ENCODE measurements at places on chromosomes 6 and 20.

GRCh38 chr20:44633187-44633810 is 18.2 kb downstream of the ADA start:
- DNase-seq: no peak

DNA sequence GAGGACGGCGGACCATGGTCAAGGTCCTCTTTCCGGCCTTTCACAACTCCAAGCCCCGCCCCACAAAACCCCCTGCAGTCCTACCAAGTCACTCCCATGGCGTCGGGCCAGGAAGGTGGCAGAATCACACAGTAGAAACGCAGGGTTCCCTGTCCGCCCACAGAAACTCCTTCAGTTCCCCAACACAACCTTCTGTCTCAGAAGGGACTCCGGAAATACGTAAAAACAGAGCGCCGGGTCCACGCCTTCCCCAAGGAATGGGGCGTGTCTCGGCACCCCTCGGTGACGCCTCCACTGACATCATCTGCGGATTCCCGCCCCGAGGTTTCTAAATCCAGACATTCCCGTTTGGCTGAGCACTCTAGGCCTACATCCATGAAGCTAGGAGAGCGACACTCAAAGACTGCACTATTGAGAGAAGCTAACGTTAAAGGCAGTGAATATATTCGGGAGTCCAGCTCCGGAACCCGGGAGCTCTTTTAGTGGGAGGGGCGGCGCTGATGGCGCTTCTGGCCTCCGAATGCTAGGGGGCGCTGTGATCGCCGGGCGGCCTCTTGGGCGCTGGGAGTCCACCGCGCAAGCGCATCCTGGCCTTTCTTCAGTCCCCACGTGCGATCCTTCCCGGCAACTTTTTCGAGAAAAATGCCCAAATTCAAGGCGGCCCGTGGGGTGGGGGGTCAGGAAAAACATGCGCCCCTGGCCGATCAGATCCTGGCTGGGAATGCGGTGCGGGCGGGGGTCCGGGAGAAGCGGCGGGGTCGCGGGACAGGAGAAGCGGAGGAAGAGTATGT is at the start of the genes BYSL and MED20:
Gene BYSL (plus strand): TSS at position 579 of the 791 bp plus-strand sequence. CDS start 64 bp downstream, at position 643.
Gene MED20 (minus strand): TSS at position 219 of the 791 bp plus-strand sequence. CDS start 121 bp downstream, at position 98.
- DNase-seq: peak; percentile 99

GRCh38 chr6:51528556-51528955 is 558.9 kb downstream of the PKHD1 start:
- DNase-seq: no peak

- no peak for DNase-seq
These were observed 173.8 kb downstream of the PTPRK start for GRCh38 chr6:128346569-128346968.

Data from activated T-cell treated with anti-CD3 and anti-CD28 coated beads, Interleukin-2, amount 50 U/mL, for 48 hours (primary cell).